ENCODE measurements at places on chromosomes 16 and 17. TPM values are rescaled to one million over a fixed set of nuclear protein-coding genes. Genes with fewer than 3 reads are reported as not detected.

Gene COG4
- 32.9 TPM for polyA plus RNA-seq

Gene SULT1A3
- polyA plus RNA-seq = 6.5 TPM

Gene WNK4
- polyA plus RNA-seq = 0.34 TPM

Gene MT1F
- polyA plus RNA-seq = 0.51 TPM

Gene CDH8
- polyA plus RNA-seq = 4.1 TPM

Gene RHBDF2
- polyA plus RNA-seq = 7.0 TPM

Gene KRT39
- polyA plus RNA-seq = 6.2 TPM

Gene HOXB3
- polyA plus RNA-seq = 10.4 TPM

Gene CSH1
- 4.5 TPM for polyA plus RNA-seq

Measured in muscle of leg (tissue), 16 donors.